ENCODE measurements at places on chromosomes 2 and 18.
A peak's percentile ranks its signal among the peaks of the same experiment; 100 is the strongest.

DNA sequence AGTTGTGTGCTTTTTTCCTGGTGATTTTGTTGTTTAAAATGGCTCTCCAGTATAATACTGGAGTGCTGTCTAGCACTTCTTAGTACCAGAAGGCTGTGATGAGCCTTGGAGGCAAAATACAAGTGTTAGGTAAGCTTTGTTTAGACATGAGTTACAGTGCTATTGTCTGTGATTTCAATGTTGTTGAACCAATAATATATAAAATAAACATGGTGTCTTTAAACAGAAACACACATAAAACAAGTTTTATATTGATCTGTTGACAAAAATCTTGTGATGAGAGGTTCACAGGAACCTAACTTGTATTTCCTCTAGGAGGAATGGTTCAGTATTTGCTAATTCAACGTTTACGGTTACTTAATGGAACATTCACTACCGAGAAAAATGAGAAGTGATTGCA, 5.0 kb upstream of the FAM171B start:
- DNase-seq = no peak

GRCh38 chr18:62897153-62897552, 181.8 kb downstream of the PHLPP1 start:
- no peak for DNase-seq

- DNase-seq = no peak
Observed at GRCh38 chr2:80489717-80490116, 185.2 kb upstream of the LRRTM1 start.

DNA sequence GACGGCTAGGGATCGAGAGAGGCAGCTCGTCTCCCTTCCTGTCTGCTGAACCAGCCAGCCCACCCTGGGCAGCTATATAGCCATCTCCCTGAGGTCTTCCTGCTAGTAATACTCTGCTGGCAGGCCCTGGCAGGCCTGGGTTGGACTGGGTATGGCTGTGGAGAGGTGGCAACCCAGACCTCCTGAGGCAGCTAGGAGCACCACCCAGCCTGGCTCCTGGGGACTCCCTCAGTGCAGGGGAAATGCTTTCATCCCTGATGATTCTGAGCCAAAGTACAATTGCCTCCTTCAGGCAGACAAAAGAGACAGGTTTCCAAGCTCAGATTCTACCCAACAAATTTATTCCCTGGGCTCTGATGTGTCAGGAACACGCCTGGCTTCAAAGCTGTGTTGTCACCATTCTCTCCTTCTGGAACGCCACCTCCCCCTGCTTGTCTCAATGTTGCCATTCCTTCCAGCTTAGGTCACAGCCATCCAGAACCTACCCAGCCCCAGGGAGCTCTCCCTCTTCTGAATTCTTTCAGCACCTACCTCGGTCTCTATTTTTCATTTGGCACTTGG, 4.7 kb upstream of the DNAJB2 start:
- no peak for DNase-seq

- no peak for DNase-seq
Observed at GRCh38 chr2:194445226-194445625, 1211.8 kb upstream of the SLC39A10 start.

- DNase-seq = no peak
Observed at GRCh38 chr18:54950221-54950620, 9.0 kb downstream of the CCDC68 start.

- DNase-seq = no peak
Observed at GRCh38 chr2:16005816-16006536, 65.6 kb downstream of the MYCN start.

DNA sequence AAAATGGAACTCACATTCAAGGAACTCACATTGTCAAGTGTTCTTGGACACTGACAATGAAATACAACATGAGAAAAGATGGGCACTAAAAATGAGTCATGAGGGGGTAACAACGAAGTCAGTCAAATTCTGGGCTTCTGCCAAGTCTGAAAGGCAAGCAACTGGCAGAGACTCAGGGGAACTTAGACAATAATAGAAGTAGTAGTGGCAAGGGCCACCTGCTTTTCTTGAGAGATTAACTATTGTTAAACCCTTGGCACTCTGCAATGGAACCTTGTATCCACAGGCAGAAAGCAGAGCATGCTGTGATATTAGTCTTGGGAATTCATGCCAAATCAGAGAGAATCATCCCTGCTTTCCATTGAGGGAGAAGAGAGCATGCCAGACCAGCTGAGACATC, 382.6 kb upstream of the CDH2 start:
- DNase-seq = no peak

- DNase-seq = peak; percentile 29
Observed at GRCh38 chr2:215920244-215921100, 92.9 kb downstream of the MREG start.

DNA sequence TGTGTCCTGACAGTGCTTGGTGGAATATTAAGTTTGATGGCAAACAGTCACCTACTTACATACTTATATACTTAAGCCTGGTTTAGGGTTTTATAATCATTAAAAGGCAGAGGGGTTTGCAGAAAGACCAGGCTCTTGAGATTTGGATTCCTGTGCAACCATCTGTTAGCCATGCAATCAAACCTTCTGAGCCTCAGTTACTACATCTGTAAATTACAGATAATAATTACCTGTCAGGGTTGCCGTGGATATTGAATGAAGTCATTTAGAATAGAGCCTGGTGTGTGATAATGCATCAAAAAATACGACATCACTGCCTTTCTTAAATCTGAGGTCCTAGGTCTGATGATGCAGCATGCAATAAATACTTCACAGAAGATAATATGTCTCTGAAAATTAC, 152.9 kb downstream of the ARHGAP28 start:
- DNase-seq = no peak

DNA sequence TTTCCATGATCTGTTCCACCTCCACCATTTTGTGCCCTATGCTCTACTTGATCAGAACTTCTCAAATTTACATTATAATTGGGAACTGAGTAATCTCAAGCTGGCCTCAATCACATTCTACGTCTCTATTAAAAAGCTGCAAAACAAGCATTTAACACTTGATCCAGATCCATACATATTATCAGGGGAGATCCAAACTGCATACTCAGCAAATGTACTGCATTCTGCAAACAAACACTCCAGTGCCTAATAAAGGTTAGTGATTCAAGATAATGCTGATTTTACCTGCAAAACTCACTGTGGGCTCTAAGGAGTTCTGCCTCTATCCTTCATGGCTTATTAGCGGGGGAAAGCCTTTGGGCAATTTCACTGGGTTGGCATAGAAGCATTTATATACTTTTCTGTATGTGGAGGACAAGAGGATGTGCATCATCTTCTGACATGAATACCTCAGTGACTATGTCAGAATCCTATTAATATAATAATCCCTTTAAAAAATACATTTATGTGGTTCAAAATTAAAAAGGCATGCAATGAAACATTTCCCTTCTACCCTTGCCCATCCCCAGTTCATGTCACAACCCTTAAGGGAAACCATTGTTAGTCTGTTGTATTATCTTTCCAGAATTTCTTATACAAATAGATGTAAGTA, 40.2 kb downstream of the GALNT14 start:
- no peak for DNase-seq

GRCh38 chr18:79199691-79200374, 130.6 kb downstream of the ATP9B start:
- no peak for DNase-seq

GRCh38 chr2:170524828-170525565, 190.1 kb upstream of the SP5 start:
- DNase-seq = no peak

- no peak for DNase-seq
Observed at GRCh38 chr18:7908681-7909299, 341.7 kb downstream of the PTPRM start.

- DNase-seq = no peak
Observed at GRCh38 chr2:176662753-176663152, 393.5 kb downstream of the MTX2 start.

GRCh38 chr2:24832073-24832461, 38.8 kb downstream of the CENPO start:
- no peak for DNase-seq

- DNase-seq = no peak
Observed at GRCh38 chr2:12270876-12271588, 445.7 kb upstream of the TRIB2 start.

GRCh38 chr2:30098266-30099005, 48.4 kb upstream of the YPEL5 start:
- DNase-seq = no peak

DNA sequence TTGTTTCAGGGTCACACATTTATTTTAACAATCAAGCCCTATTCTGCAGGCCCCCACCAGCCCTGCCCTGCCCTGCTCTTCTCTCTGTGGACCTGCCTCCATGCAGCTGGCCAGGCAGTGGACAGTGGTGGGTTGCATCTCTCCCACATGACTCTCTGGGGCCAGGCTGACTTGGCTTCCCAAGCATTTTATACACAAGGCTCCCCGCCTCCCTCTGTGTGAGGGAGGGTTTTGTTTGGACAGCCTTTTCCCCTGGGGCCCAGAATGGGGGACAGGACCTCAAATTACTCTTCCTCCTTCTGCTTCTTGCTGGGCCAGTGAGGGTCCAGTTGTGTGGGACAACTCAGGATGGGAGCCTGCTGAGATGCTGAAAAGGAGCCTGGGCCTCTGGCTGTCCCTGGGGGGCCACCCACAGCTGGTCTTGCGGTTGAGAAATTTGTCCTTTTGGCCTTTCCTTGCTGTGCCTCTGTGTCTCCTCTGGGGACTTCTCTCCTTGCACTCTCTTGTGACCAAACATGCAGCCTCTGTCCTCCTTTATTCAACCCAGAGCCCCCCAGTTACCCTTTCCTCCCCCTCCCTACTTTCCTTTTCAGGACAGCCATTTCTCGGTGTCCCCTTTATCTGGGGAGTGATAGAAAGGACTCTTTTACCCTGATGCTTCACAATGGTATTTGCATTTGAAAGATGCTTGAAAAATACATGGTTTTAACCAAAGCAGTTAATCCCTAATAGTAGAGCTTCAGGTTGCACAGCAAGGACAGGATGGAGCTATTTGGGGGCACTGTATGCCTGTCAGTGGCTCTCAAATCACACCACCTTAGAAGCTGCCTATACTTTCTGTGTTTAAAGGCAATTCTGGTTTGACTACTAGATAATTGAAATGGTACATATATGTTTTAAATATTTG, 151.1 kb downstream of the FHOD3 start:
- no peak for DNase-seq

DNA sequence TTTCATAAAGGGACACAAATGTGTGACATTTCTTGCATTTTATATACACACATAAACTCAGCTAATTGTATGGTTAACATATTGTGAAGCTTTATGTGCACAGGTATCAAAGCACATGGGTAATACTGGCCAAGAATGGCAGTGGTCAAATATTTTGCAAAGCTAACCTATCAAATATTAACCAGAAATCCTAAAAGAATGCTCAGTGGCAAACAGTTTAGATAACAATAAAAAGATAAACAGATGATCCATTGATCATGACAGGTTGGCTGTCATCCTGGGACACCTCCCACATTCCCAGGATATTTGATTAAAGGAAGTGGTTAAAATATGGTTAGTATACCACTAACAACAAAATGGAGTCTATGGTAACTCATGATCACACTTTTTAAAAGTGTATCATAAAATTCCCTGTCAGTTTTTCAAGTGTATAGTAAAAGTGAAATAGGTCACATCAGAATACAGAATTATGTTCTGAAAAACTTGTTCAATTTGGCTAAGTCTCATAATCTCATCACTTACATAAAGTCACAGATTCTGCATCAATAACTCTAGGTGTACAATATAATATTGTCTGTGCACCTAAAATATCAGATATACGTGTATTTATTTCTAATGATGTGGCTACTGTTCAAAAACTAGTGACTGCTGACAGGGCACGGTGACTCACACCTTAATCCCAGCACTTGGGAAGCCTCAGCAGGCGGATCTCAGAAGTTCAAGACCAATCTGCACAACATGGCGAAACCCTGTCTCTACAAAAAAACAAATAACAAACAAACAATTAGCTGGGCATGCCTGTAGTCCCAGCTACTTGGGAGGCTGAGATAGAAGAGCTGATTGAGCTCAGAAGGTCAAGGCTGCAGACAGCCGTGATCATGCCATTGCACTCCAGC, 48.9 kb downstream of the CDH2 start:
- no peak for DNase-seq

DNA sequence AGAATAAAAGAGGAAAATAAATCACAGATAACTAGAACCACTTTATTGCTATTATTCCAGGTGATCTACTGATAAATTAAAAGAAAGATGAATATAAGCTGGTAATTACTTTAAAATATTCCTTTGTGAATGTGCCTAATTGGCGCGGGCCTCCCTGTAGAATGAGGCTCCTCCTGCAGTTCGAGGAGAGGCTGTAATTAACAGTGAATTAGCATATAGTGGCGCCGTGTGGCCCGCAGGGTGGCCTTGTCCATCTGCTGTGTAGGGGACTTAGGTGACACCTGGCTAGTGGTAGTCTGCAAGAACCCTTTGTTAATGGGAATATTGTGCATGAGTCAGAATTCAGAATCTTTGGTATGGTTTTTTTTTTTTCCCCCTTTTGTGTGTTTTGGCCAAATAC, 119.8 kb downstream of the AGAP1 start:
- DNase-seq = no peak

- DNase-seq = no peak
Observed at GRCh38 chr2:239809391-239809790, 215.8 kb downstream of the NDUFA10 start.

- no peak for DNase-seq
Observed at GRCh38 chr2:57906152-57906732, 140.4 kb upstream of the VRK2 start.

DNA sequence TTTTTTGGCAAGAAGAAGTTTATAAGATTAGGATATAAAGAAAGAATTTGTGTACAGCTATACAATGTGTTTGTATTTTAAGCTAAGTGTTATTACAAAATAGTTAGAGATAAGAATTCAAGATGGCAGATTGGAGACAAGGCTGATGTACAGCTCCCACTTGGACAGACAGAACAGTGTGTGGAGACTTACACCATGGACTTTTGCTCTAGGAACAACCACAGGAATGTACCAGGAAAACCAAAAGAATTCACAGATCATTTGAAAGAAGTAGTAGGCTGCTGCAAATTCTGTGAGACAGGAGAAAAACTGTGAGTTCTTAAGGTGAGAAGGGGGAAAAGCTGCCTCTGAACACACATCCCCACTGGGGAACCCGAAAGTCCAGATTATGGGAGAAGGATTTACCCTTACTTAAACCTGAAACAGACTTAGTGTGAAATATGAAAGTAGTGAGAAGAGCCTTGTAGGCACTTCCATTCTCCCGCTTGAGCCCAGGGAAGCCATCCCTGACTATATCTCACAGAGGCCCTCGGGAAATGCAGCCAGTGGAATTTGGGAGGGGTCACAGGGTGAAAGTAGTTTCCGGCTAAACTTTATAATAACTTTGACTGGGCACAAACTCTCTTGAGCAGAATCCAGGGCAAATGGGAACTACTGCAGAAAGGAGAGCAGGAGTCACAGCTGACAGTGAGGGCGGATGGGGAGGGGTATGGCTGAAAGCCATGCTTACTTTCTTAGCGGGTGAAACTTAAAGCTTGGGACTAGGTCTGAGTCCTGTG, 11.6 kb upstream of the RPRD1A start:
- no peak for DNase-seq

- DNase-seq = no peak
Observed at GRCh38 chr2:165601928-165602521, 132.5 kb downstream of the CSRNP3 start.

All from stimulated activated CD4-positive, alpha-beta T cell treated with anti-CD3 and anti-CD28 coated beads, Interleukin-2, amount 100 ng/mL, for 4 hours (primary cell).